Activated CD8-positive, alpha-beta T cell treated with anti-CD3 and anti-CD28 coated beads, Interleukin-2, amount 10 ng/mL, durations not matched to agents 7 days and 5 days (primary cell): ENCODE measurements at places on chromosomes 1 and 21. TPM values are rescaled to one million over a fixed set of nuclear protein-coding genes. Genes with fewer than 3 reads are reported as not detected.

The HSD17B7 gene
- 23.7 TPM for total RNA-seq

The CD1D gene
- total RNA-seq, result not detected

The KLHDC9 gene
- 0.61 TPM for total RNA-seq

- no peak overlapping the region for H3K4me3 ChIP-seq
- no peak for DNase-seq
- H3K4me1 ChIP-seq, result peaks cover 17% of the 10 kb centered on the region
- peaks cover 14% of the 10 kb centered on the region for H3K27me3 ChIP-seq
- no peak overlapping the region for H3K27ac ChIP-seq
These were observed 1.0 kb upstream of the TNNI1 start for GRCh38 chr1:201422436-201423030.

GRCh38 chr1:223222377-223222776 is 79.3 kb upstream of the TLR5 start:
- no peaks in the 10 kb centered on the region for H3K36me3 ChIP-seq
- H3K4me3 ChIP-seq, result no peak overlapping the region
- DNase-seq, result no peak

GRCh38 chr1:169105434-169106094 is 926 bp upstream of the ATP1B1 start:
- peak; percentile 49 for DNase-seq
- peaks cover 12% of the 10 kb centered on the region for H3K36me3 ChIP-seq
- peaks cover 41% of the 10 kb centered on the region for H3K4me1 ChIP-seq

The DNAJC28 gene
- 0.40 TPM for total RNA-seq

DNA sequence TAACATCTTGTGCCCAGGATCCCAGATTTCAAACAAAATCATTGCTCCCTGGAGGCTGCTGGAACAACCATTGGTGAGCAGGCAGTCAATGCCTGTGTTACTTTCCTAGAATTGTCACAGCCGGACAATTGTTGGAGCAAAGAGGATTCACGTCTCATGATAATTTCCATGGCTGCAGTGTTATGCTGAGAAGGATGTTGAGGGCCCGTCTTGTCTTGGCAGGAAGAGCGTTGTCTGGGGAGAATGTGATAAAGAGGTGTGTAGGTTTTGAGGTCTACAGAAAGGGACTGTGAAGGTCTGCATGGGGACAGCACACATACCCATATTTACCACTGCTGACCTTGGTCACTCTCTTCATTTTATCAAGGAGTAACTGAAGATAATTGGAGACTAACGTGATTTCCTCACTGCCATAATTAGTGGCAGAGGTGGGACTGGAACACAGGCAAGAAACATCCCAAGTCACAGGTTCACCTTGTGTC is 6.3 kb downstream of the MECR start:
- H3K4me3 ChIP-seq, result no peak overlapping the region
- peaks cover 2% of the 10 kb centered on the region for H3K36me3 ChIP-seq
- no peaks in the 10 kb centered on the region for H3K27me3 ChIP-seq
- H3K4me1 ChIP-seq, result peaks cover 1% of the 10 kb centered on the region

GRCh38 chr1:105785021-105785420 is 1271.5 kb upstream of the PRMT6 start:
- H3K4me1 ChIP-seq, result no peaks in the 10 kb centered on the region
- H3K27ac ChIP-seq, result no peak overlapping the region
- DNase-seq, result no peak
- H3K36me3 ChIP-seq, result no peaks in the 10 kb centered on the region
- no peak overlapping the region for H3K4me3 ChIP-seq

DNA sequence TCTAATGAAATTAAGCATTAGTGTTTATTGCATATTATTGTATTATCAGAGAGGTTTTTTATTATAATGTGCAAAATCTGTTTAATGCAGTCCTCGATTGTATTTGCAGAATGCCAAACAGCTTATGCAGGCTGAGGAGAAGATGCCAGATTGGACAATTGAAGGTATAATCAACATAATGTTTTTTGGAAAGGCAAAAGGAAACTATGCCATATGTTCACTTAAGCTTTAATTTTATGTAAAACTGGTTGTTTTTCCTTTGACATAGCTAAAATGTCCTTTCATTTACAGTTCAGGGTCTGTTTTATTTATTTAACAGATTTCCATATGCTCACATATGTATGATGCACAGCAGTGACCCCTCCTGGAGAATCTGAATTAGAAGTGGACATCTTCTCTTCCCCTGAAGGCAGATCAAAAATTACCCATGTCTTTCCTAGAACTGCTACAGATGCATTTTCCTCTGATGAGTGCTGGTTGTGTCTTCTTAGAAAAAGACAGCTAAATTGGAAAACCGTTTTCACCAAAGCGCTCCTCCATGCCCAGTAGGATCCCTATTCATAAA is 143.5 kb upstream of the USH2A start:
- no peak for DNase-seq
- no peaks in the 10 kb centered on the region for H3K4me1 ChIP-seq
- H3K36me3 ChIP-seq, result no peaks in the 10 kb centered on the region
- no peak overlapping the region for H3K4me3 ChIP-seq

The FCRL4 gene
- not detected for total RNA-seq

The EIF2D gene
- 41.6 TPM for total RNA-seq

The PLEKHA6 gene
- total RNA-seq, result 0.29 TPM

DNA sequence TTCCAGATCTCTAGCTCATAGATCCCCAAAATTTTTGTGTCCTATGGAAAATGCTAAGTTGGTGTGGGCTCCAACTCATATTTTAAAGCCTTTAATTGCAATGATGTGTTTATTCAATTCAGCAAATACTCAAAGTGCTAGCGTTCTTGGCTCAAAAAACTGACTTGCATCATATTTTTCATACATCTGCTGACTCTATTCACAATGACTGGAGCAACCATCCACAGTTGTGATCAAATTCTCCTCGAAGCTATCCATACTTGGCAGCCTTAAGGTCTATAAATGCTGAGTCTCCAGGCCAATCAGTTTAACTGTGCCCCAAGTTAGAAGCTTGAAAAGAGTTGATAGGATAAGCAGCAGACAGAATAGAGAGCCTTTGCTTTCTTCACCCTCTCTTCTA is 2.9 kb upstream of the ATP1A1 start:
- no peak overlapping the region for H3K27ac ChIP-seq
- peaks cover 10% of the 10 kb centered on the region for H3K36me3 ChIP-seq
- H3K27me3 ChIP-seq, result peaks cover 21% of the 10 kb centered on the region
- no peak for DNase-seq
- H3K4me3 ChIP-seq, result no peak overlapping the region
- peaks cover 15% of the 10 kb centered on the region for H3K4me1 ChIP-seq
